ENCODE measurements at places on chromosomes 3 and 15.

DNA sequence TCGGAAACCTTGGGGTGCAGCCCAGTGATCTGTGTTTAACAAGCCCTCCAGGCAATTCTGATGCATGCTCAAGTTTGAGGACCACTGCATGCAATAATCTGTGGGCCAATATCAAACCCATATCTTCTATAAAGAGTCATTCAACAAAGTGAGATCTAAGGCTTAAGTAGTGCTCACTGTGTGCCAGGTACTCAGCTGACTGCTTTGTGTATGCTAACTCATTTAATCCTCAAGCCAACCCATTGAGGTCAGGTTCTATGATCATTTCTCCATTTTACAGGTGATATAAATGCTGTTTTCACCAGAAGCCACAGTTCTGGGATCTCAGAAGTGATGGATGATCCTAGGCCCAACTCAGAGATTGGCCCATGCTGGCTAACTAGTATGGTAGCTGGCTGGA is 101.7 kb downstream of the SMAD6 start:
- no peak for DNase-seq

- DNase-seq: no peak
These were observed 59.1 kb downstream of the DRD3 start for GRCh38 chr3:114119776-114120175.

DNA sequence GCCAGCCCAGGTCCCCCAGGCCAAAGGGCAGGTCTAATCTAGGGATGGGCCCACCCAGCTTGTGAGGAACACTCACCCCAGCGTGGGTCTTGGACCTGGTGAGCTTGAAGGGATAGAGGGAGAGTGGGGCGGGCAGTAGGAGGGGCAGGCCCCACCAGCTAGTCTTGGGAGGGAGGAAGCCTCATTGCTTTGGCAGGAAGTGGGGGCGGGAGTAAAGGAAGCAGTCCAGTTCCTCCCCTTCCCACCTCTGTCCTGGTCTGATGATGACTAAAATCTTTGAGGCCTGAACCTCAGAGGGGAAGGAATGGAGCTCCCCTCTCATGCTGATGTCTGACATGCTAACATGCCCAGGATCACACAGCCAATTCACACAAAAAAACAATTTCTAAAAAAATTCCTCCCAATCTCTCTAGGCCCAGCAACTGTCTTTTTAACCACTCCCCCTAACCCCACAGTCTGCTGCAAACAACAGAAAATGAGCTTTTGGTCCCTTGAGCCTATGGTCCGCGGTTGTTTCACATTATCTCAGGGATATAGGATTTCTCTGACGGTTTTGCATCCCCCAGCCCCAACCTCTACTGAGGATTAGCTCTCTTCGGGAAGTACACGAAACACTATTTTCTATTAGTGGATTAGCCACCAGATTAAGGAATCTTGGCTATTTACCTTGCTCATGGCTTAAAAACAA is 30.7 kb upstream of the DUSP7 start:
- DNase-seq: no peak

DNA sequence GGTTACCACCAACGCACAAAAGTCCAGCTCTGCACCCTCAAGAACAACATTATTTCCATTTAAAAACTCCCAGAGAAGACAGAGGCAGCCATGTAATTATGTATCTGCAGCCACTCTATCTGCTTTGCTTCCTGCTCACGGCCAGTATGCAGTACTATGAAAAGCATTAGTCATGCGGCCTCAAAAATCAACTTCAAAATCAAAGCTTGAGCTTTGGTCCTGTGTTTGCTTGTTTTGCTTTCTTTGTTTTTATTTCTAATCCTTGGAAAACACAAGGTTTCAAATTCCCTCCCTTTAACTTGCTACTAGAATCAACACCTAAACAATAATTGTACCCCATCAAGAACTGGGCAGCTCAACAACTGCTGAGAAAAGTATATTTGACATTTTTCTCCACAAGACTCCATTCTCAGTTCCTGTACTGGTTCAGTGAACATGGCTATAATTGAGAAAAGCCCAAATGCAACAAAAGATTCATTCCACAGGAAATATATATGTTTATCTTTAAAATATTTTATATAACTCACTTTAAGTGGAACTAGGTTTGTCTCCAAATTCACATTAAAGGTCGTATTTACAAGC is 37.6 kb downstream of the GBE1 start:
- DNase-seq: no peak

GRCh38 chr3:63908081-63908736 is 4.0 kb downstream of the SCAANT1 start:
- no peak for DNase-seq

DNA sequence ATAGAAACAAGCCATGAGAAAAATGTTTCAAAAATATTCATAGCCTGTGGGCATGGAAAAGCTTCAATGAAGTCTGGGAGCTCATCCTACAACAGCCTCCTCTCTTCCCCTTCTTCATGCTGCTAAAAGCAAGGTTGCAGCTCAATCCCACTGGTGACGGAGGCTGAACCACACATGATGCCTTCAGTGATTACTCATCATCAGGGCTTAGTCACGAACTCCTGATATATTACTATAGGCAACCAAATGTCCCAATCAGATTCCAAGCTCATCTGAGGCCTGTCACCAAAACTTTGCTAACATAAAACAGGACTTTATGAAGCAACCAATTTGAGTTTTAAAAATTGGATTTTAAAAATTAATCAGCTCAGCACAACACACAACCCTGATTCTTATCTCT is 24.0 kb upstream of the SLC24A5 start:
- no peak for DNase-seq

- DNase-seq: peak; percentile 80
These were observed 935.0 kb downstream of the FHIT start for GRCh38 chr3:60316121-60316797.

DNA sequence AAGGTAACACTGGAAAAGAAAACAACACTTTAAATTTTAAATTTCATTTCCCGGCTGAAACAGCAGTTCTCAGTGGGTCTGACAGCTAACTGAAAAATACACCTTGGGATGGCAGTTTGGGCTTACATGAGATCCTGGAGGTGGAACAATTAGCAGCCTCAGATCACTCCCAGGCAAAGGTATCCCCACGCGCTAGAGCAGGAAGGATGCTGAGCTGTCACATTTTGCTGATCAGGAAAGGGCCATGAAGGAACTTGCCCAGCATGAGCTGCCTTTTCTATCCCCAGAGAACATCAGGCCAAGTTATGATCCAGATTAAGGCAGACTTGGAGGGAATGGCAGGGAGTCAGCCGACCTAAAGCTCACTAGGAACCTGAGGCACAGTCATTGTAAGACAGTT is 204.8 kb upstream of the SLC2A2 start:
- DNase-seq: no peak

- peak; percentile 50 for DNase-seq
These were observed 92.7 kb upstream of the OCA2 start for GRCh38 chr15:28191832-28192231.

DNA sequence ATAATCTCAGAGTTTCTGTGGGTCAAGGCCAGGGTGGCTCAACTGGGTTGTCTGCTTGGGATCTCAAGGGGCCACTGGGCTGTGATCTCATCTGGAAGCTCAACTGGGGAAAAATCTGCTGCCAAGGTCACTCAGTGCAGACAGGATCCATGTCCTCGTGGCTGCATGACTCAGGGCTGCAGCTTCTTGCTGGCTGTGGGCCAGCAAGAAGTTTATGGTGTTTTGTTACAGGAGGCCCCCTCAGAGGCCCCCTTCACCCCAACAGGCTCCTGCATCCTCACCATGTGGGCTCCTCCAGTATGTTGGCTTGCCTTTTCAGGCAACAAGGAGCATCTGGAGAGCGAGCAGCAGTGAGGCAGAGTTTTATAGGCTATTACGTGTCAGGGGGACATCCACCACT is 14.6 kb downstream of the OCA2 start:
- no peak for DNase-seq

All from NCI-H526 treated with DMSO at 0.1 percent for 48 hours (cell line).